Activated CD8-positive, alpha-beta memory T cell treated with anti-CD3 and anti-CD28 coated beads for 4 hours (primary cell): ENCODE measurements at places on chromosomes 4 and X.

DNA sequence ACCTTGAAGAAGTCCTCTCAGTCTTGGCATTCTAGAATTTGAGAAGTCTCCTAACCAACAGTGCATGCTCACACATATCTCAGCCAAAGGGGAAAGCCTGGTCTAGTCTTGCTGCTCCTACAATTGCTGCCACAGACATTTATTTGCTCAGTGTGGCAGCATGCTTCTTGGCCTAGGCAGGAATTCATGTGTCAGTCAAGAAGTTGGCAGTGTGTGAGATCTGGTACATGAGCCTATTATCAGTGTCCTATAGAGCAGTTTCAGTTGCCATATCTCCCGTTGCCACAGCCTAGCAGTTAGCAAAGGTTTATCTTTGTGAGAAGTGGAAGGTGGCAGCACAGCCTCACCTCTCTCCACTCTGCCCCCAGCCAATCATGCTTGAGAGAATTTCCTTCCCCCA, 176.9 kb upstream of the ARHGEF9 start:
- no peak for DNase-seq

DNA sequence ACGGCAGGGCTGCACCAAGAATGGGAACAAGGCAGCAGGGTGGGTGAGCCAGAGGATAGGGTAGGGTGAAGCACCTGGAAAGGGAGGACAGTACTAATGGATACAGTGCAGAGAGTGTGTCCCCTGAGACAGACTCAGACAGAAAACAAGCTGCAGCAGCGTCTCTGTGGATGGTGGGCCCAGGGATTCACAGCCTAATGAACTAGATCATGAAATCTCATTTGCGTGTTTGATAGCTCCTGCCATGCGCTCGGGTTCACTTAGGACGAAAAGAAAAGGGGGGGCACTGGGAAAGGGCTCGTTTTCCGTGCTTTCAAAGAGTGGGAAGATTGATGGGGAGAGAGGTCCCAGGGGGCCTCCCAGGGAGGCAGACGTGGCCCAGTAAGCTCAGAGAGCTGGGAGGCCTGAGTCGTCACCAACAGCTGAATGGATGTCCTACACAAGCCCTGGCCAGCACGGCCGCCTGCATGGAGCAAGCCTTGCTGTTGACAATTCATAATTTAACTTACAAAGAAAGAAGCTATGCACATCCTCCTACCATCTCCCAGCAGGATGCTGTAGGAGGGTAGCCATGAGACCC, 446.9 kb downstream of the BCOR start:
- no peak for DNase-seq

DNA sequence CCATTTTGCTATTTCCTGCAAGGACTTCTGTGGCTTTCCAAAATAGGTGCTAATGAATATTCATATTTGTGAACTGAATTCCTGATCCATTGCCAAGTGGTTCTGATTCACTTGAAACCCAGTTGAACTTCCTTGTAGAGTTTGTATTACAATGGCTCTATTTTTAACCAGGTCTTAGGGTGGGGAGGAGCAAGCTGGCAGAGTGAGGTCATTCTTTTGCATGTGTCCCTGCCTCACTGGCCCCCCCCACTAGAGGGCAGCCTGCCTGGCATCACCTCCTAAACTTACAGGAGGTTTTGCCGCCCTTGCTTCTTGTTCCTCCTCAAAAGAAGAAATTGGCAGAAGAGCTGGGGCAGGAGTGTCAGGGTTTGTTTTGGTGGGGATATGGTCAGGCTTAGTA, 10.5 kb downstream of the PTTG2 start:
- DNase-seq: peak; percentile 44

GRCh38 chrX:68807818-68808217, 21.0 kb upstream of the EFNB1 start:
- no peak for DNase-seq

- no peak for DNase-seq
Observed at GRCh38 chrX:41449615-41450014, 2.5 kb downstream of the NYX start.

- DNase-seq: no peak
Observed at GRCh38 chrX:51215266-51215665, 117.4 kb upstream of the NUDT10 start.

DNA sequence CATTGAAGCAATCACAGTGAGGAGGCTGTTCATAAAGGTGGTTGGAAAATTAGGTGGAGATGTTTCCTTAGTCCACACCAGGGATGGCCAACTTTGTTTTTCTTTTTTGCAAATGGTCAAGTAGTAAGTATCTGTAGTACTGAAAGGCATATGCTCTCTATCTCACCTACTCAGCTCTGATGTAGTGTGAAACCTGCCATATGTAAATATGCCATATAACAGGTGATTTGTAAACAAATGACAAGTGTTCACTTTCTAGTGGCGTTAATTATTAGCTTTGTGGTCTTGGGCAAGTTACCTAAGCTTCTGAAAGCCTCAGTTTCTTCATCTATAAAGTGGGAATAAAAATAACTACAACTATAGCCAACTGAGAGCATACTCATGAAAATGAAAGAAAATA, 421.4 kb upstream of the LCORL start:
- no peak for DNase-seq
